ENCODE measurements at places on chromosomes 3 and 15.

DNA sequence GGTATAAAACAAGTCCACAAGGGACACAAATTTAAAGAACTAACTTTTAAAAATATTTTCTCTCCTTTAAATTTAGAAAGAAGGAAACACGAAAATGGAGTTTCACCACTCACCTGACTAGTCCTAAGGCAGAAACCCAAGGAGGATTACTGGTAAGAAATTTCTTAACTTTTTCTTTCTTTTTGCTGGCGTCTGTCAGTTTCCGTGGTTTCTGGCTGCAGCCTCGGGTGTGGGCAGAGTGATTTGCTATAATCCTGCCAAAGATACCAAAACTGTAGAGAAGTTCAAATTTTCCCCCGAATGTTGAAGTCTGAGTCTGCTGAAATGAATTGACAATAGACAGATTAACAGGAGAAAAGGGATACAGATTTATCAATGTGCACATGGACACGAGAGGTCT is 843.6 kb upstream of the ALCAM start:
- DNase-seq: no peak

DNA sequence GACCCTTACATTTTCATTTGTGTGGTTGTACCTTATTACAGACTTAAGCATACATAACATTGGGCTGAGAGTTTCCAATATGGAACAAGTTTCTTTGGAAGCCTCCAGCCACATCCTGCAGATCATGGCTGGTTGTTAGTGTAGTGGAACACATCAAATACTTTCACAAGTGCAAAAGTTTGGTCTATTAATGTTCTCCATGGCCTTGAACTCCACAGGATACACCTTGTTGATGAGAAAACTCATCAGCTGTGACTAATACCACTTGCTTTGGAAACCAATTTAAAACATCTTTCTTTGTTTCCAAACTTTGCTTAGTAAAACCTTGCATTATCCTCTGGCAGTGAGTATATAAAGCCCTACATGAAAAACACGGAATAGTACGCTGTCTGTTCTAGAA is 46.1 kb downstream of the MYZAP start:
- no peak for DNase-seq

- no peak for DNase-seq
Measured at GRCh38 chr15:50390554-50391264, 33.5 kb upstream of the USP8 start.

DNA sequence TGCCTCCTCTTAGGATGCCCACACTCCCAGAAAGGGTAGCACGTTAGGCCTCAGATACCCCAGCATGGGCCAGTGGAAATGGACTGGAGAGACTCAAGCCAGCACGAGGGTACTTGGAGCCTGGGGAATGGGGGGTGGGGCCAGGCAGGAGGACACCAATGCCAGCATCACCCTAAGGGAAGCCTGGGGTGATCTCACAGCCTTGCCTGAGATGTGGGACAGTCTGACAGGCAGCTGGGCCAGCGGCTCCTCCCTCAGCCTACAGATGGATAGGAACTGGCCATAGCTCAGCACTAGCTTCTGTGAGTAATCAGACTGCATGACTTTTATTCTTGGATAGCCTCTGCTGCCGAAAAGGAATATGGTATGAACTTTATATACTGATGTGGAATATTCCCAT is 59.6 kb upstream of the MRPS22 start:
- no peak for DNase-seq

- no peak for DNase-seq
Measured at GRCh38 chr3:136207489-136208115, 11.5 kb upstream of the MSL2 start.

DNA sequence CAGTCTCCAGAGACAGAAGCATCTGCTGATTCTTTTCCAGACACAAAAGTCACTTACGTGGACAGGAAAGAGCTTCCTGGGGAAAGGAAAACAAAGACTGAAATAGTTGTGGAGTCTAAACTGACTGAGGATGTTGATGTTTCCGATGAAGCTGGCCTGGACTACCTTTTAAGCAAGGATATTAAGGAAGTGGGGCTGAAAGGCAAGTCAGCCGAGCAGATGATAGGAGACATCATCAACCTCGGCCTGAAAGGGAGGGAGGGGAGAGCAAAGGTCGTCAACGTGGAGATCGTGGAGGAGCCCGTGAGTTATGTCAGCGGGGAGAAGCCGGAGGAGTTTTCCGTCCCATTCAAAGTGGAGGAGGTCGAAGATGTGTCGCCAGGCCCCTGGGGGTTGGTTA is 25.4 kb downstream of the SYNM start:
- DNase-seq: no peak

- no peak for DNase-seq
Measured at GRCh38 chr3:193546129-193546528, 8.6 kb downstream of the ATP13A4 start.

DNA sequence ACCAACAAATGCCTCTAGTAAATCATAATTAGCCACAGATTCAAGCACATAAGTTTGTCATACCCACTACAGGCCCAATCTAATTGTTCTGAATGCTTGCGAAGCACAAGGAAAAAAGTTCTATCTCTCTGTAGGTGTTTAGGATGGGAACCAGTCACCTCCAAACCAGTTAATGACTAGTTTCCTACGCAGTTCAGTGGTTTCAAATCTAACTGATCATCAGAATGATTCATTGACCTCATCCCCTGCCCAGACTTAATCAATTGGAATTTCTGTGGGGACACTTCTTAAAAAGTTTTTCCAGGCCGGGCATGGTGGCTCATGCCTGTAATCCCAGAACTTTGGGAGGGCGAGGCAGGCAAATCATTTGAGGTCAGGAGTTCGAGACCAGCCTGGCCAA is 24.3 kb upstream of the MASP1 start:
- DNase-seq: no peak

GRCh38 chr3:36707623-36708409 is 56.5 kb downstream of the DCLK3 start:
- no peak for DNase-seq

DNA sequence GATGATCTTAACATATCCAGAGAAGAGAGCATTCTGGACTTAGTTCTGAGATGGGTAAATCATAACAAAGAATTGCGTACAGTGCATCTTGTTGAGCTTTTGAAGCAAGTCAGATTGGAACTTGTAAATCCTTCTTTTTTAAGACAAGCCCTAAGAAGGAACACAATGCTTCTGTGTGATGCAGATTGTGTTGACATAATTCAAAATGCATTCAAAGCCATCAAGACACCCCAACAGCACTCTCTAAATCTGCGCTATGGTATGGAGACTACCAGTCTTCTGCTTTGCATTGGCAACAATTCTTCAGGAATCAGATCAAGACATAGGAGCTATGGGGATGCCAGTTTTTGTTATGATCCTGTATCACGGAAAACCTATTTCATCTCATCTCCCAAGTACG is 8.6 kb downstream of the KBTBD12 start:
- DNase-seq: no peak

- no peak for DNase-seq
Measured at GRCh38 chr15:59251001-59251845, 44.6 kb downstream of the LDHAL6B start.

- no peak for DNase-seq
Measured at GRCh38 chr15:45606413-45606812, 19.2 kb downstream of the BLOC1S6 start.

- no peak for DNase-seq
Measured at GRCh38 chr15:86905625-86906256, 826.1 kb downstream of the AGBL1 start.

DNA sequence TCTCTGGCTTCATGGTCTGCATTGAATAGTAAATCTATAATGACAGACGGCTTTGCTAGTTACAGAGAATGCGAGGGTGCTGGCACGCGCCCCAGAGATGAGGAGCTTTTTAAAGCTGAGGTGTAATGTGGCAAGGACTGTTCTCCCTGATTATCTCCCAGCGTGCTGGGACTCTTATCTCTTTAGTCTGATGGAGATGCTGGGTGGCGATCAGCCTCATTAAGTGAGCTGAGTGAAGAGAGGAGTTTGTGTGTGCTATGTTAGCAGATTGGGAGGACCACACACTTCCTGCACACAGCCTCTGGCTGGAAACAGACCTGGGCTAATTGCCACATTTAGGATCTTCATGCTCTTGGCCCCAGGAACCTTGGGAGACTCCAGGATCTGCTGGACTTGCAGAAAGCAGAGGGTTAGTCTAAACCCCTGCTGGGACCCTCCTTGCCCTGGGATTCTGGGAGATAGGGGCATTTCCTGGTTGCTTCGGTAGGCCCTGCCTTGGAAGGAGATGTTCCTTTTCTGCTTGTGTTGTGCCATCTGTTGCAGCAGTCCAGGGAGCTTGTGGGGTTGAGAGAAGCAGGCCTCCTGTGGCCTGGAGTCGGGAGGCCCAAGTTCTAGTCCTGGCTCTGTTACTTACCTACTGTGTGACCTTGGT is 15.0 kb downstream of the PDIA5 start:
- no peak for DNase-seq

DNA sequence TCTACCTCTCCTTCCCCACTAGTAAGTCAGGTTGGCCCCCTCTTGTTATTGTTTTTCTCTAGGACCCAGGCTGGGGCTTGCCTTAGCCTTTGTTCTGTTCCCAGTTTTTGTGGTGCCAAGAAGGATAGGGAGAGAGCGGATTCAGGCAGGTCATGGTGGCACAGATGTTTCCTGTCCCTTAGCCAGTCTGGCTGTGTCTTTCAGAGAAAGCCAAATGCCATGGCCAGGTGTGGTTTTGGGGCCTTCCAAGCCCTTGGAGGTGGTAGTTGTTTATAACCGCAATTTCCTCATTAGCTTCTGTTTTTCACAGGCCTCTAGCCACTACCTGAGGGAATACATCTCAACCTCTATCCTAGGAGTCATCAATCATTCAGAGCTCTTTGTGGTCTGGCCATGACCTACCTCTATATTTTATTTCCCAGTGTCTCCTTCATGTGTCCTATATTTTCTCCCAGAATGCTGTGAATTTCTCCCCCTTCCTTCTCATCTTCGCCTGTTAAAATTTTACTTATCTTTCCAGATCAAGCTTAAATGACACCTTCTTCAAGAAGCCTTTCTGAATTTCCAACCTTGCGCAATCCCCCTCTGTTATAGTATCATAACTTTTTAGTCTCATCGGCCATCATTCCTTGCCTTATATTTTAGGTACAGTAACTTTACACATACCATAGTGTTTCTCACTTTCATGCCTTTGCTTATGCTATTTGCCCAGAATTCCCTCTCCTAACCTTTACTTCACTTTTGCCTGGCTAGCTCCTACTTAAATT is 38.2 kb downstream of the TIMP4 start:
- no peak for DNase-seq

DNA sequence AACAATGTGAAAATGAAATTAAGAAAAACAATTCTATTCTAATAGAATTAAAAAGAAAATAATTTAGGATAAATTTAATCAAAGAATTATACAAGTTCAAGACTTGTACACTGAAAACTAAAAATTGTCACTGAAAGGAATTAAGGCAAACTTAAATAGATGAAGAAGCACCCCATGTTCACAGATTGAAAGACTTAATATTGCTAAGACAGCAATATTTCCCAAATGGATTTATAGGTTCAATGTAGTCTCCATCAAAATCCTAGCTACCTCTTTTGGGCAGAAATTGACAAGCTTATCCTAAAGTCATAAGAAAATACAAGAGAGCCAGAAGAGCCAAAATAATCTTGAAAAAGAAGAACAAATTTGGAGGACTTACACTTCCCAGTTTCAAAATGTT is 53.5 kb upstream of the UBE3A start:
- DNase-seq: no peak

DNA sequence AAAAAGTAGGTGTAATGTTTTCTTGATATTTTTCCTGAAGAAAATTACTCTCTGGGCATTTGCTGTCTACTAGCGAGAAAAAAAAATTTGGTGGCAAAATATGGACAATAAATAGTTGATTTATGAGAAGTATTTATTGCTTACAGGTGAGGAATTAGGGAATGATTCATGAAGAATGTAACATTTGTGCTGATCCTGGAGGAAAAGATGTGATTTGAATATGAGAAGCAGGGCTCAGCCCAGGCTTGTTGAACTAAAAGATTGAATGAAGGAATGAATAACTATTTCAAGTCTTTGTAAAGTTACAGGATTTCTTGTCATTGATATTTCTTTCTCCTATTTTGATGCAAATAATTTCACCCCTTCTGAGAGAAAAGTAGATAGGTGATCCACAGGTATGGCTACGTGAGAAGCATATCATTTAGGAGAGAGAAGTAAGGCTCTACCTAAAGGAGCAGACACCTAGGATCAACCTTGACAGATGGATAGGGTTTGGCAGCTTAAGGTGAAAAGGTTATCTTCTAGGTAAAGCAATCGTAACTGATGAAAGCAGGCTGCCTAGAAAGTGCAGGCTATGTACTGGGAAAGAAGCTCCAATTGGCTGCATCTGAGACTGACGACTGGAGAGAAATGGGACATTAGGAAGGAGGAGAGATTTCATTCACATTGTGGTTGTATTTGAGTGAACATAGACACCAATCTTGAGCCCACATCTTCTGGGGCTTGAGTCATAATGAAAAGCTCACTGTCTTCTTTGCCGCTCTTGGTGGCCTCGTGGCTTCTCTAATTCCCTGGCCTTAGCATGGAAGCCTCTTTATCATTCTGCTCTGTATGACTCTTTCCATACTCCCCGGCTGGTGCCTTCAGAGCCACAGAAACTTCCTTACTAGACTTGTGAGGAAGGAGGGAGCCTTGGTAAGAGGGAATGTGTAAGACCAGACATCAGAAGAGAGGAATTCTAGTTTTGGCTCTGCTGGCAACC is 106.5 kb downstream of the P3H2 start:
- no peak for DNase-seq

- no peak for DNase-seq
Measured at GRCh38 chr3:116947809-116948208, 238.2 kb downstream of the TUSC7 start.

DNA sequence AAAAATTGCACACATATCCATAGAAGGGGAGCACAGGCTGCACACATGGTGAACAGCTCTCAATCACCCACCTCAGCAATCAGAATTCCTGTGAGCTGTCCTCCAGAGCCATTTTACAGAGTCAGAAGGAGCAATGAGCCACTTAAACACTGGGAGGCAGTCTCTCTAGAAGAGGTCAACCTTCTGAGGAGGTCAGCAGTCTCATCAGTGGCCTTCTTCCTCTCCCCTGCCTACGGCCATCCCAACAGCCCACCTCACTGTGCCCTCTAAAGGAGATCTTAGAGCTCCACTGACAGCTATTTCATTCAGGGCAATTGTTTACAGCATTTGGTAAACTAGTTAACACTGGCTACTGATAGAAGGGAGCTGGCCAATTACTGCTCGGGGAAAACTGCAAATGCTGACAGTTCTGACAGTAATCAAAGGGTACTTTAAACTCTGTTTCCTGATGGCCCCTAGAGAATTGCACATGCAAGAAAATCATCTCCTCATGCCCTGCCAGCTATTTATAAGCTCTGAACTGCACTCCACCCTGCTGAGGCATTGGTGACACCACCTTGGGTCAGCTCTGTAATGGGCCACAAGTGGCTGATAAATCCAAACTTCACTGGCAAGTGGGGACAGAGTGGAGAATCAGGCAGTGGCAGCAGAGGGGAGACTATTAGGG is 42.1 kb upstream of the TSPAN3 start:
- DNase-seq: peak; percentile 40

DNA sequence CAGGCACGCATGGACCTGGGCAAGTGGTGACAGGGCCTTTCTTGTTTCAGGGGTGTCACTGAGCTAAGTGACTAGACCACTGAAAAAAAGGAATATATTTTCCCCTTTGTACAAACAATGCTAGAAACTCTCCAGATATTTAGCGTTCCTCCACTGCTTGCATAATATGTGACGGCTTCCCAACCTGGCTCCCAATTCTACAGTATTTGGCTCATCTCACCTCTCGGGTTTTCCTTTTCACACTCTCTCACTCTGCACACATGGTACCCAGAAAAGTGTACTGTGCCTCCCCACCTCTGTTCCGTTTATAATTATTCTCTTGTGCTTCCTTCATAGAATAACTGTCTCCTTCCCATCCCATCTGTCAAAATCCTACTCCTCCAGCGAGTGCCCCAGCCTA is 140.5 kb upstream of the KLHL25 start:
- DNase-seq: no peak

- no peak for DNase-seq
Measured at GRCh38 chr3:2790266-2790815, 319.8 kb downstream of the IL5RA start.
